ENCODE measurements at places on chromosomes 1 and 21.

DNA sequence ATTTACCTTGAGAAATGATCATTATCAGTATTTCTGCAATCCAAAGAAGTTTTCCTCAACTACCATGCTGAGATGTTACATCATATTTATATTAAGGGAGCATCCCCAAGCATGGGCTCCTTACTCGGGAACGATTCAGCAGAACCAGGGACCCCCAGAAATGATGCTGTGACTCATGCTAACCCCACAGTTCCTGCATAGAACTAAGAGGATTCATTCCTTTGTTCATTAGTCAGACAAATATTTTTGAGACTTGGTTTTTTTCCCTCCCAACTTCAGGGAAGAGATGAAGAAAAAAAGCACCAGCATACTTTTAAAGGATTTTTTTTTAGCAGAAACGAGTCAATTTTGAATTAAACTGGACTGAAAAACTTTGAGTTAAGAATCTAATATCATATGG, 49.2 kb upstream of the COL24A1 start:
- no peak for DNase-seq

DNA sequence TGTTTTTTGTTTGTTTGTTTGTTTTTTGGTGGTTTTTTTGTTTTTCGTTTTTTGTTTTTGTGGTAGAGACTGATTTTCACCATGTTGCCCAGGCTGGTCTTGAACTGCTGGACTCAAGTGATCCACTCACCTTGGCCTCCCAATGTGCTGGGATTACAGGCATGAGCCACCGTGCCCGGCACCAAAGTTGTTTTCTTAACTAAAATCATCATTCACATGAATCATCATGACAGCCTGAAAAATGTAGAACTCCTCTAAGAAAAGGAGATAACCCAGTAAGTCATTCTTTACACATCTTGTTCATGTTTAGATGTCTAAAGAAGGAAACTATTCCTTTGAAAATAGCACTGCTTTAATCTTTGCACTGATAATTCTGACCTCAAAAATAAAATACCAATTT, 37.5 kb downstream of the DISP1 start:
- DNase-seq, result no peak

- no peak for DNase-seq
These were observed 194.2 kb downstream of the SIPA1L2 start for GRCh38 chr1:232435729-232436128.

DNA sequence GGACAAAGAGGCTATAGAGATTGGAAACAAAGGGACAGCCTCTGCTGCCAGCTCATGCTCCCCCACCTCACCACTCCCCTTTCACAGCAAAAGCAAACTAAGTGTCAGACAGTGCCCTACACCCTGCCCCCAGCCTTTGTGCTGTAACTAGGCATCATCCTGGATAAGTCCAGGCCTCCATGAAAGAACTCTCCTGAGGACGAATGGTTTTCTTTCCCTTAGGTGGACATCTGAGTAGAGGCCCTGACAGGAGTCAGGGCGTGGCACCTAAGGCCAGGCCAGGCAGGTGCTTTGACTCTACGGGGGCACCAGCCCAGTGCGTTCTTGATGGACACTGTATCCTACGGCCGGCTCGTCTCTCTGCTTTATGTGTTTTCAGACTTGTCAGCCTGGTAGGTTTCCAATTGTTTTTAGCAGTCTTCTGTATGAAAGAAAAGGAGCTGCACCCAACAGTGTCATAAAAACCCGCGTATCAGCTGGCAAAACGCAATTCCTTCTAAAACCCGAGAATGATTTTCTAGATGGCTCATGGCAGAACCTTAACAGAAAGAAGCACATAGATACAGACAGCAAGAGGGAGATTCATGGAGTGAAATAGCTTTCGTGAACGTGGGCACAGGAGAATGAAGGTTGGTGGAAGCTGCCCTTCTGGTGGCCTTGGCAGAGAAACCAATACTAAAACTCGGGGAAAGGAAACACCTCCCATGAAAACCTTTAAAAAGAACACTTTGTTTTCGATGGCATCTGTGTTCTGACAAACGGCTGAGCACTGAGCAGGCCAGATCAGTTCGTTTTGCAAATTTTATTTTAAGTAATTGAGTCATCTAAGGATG, 51.7 kb upstream of the AJAP1 start:
- no peak for DNase-seq

GRCh38 chr1:165516469-165516868, 27.3 kb upstream of the LRRC52 start:
- DNase-seq, result no peak

GRCh38 chr1:43367026-43367903, 546 bp downstream of the ELOVL1 start:
- peak; percentile 67 for DNase-seq

DNA sequence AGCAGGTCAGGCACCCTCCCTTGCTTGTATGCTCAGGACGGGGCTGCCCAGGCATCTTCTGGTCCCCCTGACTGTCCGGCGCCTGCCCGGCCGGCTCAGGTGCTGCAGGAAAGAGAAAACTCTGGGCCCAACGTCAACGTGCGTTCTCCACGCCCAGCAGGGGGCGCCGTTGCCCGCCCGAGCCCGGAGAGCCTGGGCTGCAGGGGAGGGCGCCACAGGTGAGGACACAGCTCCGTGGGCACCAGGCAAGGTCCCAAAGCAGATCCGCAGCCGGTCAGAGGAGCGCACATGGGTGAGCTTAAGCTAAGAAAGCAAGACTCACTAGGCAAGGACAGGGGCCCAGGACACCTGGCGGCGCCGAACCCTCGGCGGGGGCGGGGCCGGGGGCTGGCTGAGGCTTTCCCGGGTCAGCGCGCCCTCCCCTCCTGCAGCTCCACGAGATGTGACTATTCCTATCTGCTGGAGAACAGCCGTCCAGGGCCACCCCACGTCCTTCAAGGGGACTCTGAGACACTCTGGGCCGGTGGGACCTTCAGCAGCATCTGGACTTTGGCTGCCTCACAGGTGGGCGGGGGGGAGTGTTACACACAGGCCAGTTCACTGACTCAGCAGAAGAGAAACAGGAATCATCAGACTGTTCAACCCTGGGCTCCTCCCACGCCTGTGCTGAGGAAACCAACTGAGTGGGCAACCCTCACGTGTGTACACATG, 29.3 kb downstream of the KRTAP10-1 start:
- peak; percentile 88 for DNase-seq

All from DMS53 (cell line).